ENCODE measurements at places on chromosomes 12 and 14.

DNA sequence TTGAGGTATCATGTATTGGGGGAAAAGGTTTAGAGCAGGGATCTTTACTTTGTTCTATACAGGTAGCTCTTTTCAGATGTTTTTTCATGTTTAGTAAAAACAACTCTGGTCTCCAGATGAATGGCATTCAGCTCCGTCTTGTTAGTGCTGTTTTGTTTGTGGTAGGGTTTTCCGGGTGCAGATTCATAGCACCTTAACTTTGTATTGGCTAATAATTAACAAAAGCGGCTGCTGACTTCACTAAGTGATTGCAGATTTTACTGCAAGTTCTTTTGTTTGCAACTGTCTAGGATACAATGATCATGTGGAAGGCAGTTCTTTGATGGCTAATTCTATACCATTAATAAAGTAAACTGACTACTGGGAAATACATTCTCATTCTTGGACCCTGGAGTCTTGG, 32.2 kb upstream of the BHLHE41 start:
- no peak for DNase-seq

DNA sequence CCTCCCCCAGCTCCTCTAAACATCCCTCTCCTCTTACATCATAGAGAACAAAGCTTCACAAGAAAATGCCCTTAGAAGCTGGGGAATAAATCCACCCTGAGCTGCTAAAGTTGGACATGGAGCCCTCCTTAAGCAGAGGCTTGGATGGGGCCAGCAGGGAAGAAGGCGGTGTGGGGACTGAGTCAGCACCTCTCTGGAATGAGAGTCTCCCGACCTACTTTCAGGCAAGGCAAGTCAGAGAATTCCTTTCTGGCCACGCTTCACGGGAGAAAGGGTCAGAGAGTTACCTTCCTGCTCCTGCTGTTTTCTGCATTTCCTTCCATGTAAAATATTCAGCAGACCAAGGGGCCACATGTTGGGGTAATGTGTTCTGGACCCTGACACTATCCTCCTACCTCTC, 113.3 kb upstream of the PRB2 start:
- DNase-seq = no peak

- DNase-seq = no peak
Observed at GRCh38 chr14:52049721-52050588, 18.9 kb downstream of the NID2 start.

GRCh38 chr14:63275611-63276010, 43.1 kb downstream of the GPHB5 start:
- no peak for DNase-seq

DNA sequence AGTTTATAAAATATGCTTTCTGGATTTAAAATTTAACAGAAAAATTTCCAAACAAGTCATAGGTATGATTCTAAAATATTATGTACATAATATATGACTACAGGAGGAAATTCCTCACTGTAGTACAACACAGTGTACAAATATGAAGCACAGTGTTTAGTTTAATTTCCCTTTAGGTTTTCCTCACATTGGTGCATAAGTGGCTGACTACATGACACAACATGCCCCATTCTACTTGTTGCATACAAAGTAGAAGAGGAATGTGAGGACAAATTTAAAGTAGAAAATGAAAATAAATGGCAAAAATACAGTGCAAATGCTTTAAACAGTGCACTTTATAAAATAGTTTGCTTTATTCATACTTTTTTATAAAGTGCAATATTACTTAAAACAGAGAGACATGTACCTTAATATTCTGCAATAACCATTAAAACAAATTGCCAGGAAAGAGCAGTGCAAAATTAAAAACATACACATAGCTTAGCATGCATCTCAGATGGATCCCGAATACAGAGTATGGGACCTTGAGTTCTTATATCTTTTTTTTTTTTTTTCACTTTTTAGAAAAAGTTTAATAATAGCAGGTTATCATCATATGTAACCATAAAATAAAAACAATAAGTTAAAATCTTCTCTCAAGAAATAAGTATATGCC, 54.8 kb upstream of the TTC7B start:
- no peak for DNase-seq

DNA sequence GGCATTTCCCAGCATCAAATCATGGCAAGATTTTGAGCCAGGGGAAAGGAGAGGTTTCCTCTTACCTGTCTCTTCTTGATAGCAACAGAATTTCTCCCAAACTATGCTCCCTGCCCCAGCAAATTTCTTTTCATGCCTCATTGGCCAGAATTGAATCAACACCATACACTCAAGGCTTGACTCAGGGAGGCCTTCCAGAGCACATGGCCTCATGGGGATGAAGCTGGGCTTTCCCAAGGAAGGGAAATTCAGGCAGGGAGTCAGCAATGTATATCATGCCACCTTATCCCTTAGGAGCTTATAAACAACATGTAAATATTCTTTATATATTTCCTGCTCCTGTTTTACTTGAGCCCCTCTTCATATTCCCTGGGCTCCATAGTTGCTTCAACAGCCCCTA, 62.1 kb downstream of the ARF6 start:
- no peak for DNase-seq

DNA sequence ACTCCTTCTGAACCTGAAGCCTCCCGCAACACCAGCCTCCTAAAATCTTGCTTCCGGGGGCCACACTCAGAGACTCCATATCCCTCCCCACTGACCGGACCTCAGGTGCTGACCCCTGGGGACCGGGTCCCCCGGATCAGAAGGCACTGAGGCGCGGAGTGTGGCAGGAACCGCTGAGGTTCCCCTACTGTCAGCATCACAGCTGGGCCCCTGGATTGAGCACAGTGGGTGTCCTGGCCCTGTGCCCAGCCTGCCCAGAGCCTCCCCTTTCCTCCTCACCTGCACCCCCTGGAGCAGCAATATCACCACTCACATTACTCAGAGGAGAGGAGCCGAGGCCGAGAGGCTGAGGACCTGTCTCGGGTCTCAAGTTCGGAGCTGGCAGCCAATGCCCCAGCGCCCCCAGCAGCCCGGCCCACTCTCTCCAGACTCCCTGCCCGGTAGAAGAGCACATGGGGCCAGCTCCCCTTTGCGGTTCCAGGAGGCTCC, 101.2 kb upstream of the EIF5 start:
- DNase-seq = no peak

GRCh38 chr14:82647088-82647810, 1113.6 kb upstream of the SEL1L start:
- DNase-seq = no peak

- no peak for DNase-seq
Observed at GRCh38 chr12:107399046-107399445, 286.6 kb upstream of the PWP1 start.

GRCh38 chr14:64945431-64946178, 3.1 kb upstream of the GPX2 start:
- DNase-seq = no peak

DNA sequence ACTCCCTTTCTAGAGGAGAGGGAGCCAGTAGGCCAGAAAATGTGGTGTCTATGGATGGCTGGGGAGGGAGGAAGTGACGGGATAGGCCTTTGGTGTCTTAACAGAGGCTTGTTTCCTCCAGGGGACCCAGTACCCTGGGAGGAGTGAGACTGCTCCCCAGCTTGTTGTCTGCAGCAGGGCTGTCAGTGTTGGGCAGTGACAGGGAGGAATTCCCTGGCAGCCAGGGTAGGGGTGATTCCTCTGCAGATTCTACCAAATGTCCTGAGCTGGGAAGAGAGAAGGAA, 64.0 kb downstream of the GALNT16 start:
- no peak for DNase-seq

GRCh38 chr14:51674294-51675002, 22.7 kb downstream of the FRMD6 start:
- DNase-seq = no peak

DNA sequence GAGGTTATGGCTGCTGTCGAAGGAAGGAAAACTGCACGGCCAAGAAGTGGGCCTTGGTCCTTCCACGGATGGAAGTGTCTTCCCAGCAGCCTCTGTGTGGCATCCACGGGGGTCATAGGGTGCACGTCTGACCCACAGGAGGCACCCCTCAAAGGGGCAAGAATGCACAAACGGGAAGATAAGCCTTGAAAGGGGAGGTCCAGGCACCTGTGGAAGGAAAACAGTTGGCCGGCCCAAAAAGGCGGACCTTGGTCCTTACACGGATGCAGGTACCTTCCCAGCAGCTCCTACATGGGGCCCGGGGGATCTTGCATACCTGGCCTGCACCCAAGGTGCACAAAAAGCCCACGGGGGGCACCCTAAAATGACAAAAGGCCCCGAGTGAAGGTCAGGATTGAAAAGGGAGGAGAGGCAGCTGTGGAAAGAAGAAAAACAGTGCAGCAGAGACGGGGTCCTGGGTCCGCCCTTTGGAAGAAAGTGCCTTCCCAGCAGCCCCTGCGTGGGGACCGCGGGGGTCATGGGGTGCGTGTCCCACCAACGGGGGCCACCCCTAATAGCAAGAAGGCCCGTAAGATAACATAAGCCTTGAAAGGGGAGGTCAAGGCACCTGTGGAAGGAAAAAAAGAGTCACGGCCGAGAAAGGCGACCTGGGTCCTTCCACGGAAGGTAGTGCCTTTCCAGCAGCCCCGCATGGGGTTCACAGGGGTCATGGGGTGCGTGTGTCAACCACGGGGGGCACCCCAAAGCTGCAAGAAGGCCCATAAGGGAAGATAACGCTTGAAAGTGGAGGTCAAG, 276.1 kb downstream of the ALG10 start:
- DNase-seq = no peak

GRCh38 chr14:62939970-62940369, 105.3 kb downstream of the KCNH5 start:
- no peak for DNase-seq

GRCh38 chr14:63267171-63267570, 51.6 kb downstream of the GPHB5 start:
- DNase-seq = no peak

- no peak for DNase-seq
Observed at GRCh38 chr12:39380090-39380489, 62.8 kb downstream of the KIF21A start.

DNA sequence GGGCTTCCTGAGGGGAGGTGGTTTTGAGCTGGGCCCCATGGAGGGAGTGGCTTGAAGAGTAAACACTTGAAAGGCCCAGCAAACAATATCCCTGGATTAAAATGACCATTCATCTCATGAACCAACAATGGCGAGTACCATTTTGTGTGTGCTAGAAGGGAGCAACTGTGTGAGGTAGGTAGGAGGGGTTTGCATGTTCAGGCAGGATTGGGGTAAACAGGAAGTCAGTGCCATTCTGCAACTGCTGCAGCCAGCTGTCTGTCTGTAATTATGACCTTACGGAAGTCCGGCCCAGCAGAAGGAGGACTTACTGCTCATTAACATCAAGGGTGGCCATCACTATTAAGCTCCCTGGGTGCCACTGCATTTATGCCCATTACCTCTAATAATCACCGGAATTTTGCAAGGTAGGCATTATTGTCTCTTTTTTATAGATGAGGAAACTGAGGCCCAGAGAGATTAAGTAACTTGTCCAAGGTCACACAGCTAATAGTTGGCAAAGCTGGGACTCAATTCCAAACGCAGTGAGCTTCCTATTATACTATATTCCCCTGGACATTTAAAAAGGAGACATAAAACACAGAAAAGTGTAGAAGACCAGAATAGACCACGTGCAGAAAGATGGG, 16.6 kb upstream of the IFI27L2 start:
- DNase-seq = no peak

GRCh38 chr12:12592930-12593329, 18.7 kb upstream of the CREBL2 start:
- no peak for DNase-seq

DNA sequence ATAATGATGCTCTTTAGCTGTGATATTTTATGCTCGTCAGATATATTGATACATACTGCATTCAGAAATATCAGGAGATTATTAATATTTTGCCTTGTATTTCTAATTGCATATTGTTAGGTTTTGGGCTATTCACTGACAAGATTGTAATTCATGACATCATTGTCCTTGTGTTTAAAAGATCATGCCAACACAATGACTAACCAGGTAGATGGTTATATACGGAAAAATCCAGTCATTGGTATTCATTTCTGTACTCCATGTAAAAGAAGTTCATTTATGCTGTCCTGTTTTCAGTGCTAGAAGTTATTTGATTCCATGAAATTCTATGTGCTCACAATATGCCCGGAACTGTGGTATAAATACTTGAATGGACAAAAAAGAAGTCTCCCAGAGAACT, 107.5 kb downstream of the KITLG start:
- no peak for DNase-seq

DNA sequence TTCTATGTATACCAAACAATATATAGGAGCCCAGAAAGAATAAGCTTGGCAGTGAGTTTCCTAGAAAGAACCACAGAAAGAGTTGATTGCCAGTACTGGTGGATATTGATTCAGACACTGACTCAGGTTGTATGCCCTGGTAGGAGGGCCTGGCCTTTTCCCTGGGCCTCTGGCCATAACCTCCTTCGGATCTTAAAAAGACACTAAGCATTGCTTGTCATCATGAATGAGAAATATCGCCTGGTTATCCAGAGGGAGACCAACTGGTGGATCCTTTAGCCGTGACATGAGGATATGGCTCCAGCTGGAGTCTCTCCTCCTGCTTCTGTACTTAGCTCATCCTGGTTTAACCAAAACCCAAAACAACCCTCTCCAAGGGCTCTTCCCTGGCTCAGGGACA, 231.5 kb downstream of the MSRB3 start:
- DNase-seq = no peak

- DNase-seq = no peak
Observed at GRCh38 chr14:71698027-71698426, 234.2 kb upstream of the RGS6 start.

- no peak for DNase-seq
Observed at GRCh38 chr14:101076451-101077198, 173.1 kb upstream of the RTL1 start.

GRCh38 chr14:61150851-61151250, 130.3 kb downstream of the TMEM30B start:
- no peak for DNase-seq

GRCh38 chr12:12943586-12944260, 8.2 kb downstream of the GPRC5D start:
- DNase-seq = no peak

DNA sequence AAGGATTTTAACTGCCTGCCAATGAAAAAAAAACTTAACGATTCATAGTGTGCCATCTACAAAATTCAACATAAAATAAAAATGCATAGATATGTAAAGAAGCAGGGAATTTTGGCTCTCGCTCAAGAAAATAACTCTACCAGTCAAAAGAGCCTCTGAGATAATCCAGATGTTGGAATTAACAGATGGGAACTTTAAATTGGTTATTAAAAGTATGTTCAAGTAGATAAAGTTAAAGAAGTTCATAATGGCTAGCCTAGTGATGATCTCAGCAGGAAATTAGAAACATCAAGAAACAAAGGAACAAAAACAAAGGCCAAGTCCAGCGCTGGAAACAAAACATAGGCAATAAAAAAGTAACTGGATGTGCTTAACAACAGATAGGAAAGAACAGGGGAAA, 23.1 kb downstream of the PIK3C2G start:
- DNase-seq = no peak

DNA sequence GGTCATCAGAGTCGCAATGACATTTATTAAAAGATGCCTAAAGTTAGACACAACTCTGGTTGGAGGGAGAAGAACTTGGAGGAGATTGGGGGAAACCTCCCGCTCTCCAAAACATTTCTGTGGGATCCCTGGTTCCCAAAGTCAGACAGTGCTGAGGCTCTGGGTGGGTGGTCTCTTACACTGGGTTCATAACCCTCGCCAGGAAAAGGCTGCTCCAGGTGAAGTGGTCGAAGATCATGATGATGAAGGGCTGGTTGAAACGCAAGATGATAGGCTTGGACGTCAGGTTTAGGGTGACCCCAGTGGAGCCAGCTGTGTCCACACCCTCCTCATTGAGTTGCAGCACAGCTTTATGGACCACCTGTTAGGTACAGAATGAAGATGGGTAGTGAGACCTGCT, 11.2 kb upstream of the SERPINA10 start:
- no peak for DNase-seq

Measured in cortex of kidney (tissue), 1 donor.